Breast epithelium (tissue), 4 donors: ENCODE measurements at places on chromosomes 7 and 10.

GRCh38 chr10:3779158-3779741 is 5.8 kb downstream of the KLF6 start:
- no peak for DNase-seq

GRCh38 chr10:5783300-5783699 is 29.9 kb downstream of the GDI2 start:
- no peak for DNase-seq

GRCh38 chr7:43693687-43694398 is 35.5 kb downstream of the COA1 start:
- no peak for DNase-seq

GRCh38 chr10:127983344-127984100 is 76.6 kb downstream of the PTPRE start:
- DNase-seq = no peak

- no peak for DNase-seq
Observed at GRCh38 chr10:47300429-47300931, 483 bp downstream of the GDF10 start.

DNA sequence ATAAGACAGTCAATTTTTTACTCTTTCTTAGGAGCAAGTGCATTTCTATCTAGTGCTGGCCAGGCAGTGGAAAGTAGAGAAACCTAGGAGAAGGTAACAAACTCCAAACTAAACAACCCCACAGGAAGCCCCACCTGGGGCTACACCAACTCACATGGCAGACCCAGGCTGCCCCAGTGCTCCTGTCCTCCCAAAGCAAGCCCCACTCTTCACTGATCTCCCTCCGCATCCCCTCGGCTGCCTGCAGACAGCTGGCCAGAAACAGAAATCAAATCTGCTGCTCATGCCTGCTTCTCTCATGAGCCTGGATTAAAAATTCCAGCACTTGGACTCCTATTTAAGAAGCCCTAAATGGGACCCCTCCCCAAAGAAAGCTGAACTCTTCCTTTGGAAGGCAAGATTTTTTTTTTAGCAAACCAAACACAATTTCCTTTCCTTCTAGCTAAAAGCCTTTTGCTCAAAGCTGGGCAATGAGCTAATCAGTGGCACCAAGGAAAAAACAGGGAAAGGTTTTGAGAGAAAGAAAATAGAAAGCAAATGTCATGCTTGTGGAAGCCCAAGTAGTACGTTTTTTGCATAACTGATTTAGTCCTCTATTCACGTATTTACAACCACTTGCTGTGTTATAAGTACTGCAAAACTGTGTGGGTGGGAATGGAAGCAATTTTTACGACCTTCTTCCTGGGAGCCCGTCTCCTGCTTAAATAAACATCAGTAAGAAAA is 10.8 kb downstream of the PDE1C start:
- no peak for DNase-seq

DNA sequence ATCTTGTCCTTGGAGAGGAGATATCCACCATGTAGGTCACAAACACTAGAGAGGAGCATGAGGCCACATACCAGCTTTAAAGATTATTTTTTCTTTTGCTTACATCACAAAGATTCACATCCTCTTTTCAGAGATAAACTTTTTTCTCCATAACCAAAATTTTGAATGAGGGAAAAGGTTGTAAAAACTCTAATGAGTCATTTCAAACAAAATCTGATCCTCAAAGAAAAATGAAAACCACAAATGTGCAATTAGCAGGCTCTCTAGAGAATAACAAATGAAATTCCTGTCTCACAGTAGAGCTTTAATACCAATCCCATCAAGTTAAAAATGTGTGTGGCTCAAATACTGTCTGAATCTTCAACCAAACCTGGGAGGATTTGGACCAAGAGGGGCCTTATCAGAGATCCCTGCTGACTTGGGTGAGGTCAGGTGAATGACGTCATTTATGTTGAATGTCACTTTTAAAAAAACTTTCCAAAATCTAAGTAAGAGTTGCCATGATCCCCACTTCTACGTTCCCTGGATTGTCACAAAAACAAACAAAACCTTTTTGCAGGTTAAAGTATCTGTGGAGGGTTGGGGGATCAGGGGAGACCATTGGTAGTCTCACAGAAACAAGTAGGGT is 261.5 kb upstream of the NPSR1 start:
- DNase-seq = no peak

GRCh38 chr7:128084896-128085608 is 53.8 kb upstream of the LRRC4 start:
- no peak for DNase-seq

DNA sequence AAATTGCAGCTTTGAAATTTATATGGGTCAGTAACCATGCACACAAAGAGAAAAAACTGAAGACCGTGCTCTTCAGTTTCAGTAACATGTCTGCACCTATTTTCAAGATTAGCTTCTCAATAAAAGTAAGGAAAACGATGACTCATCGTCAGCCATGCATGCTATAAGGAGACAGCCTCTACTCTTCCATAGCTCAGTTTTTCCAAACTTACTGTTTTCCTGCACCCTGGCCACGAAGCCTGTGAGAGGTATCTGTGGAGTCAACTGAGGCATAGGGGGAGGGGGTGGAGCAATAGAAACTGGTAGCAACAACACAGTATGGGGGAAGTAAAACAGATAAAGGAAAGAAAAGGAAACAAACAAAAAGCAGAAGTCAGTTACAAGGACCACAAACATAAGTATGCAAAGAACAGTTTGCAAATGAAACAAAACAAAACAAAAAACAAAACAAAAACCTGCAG is 58.0 kb downstream of the PDSS1 start:
- no peak for DNase-seq

- DNase-seq = no peak
Observed at GRCh38 chr10:61390851-61391250, 62.3 kb downstream of the TMEM26 start.

DNA sequence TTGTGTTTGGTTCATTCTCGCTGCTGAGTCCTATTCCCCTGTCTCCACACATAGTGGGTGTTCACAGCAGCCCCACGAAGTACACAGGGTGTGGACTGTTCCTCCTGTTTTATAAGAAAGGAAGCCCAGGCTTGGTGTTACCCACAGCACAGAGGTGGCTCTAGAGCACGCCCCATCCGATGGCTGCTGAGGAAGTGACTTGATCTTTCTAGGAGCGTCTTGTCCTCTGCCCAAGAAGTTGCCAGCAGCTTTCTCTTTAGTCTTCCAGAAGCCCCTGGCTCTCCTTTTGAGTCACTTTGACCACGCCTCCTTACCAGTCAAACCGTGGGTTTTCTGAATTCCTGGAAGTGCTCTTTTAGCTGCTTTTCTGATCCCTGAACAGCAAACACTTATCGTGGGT is 94.0 kb downstream of the GRK5 start:
- DNase-seq = no peak

DNA sequence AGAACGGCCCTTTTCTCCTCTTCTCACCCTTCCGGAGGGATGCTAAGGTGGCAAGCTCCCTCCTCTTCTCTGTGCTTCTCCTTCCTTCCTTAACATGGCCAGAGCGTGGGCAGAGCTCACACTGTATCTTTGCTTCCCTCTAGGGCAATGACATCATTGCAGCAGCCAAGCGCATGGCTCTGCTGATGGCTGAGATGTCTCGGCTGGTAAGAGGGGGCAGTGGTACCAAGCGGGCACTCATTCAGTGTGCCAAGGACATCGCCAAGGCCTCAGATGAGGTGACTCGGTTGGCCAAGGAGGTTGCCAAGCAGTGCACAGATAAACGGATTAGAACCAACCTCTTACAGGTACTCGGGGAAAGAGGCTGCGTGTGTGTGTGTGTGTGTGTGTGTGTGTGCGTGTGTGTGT is 36.6 kb downstream of the AP3M1 start:
- no peak for DNase-seq

DNA sequence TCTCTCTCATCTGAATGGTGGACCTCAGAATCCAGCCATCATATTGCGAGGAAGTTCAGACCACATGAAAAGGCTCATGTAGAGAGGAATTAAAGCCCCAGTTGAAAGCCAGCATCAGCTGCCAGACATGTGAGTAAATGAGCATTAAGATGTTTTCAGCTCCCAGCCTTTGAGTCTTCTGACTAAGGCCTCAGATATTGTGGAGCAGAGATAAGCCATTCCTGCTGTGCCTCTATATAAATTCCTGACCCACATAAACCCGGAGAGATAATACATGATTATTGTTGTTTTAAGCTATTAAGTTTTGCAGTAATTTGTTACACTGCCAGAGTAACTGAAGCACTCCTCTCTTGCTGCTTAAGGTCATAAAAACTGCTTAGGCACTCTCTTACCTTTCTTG is 14.6 kb downstream of the FAM149B1 start:
- DNase-seq = no peak

GRCh38 chr10:26841733-26842317 is 18.9 kb downstream of the ABI1 start:
- DNase-seq = no peak

GRCh38 chr7:69076566-69076965 is 521.7 kb upstream of the AUTS2 start:
- no peak for DNase-seq

GRCh38 chr10:127243490-127244272 is 47.3 kb upstream of the INSYN2A start:
- DNase-seq = no peak

DNA sequence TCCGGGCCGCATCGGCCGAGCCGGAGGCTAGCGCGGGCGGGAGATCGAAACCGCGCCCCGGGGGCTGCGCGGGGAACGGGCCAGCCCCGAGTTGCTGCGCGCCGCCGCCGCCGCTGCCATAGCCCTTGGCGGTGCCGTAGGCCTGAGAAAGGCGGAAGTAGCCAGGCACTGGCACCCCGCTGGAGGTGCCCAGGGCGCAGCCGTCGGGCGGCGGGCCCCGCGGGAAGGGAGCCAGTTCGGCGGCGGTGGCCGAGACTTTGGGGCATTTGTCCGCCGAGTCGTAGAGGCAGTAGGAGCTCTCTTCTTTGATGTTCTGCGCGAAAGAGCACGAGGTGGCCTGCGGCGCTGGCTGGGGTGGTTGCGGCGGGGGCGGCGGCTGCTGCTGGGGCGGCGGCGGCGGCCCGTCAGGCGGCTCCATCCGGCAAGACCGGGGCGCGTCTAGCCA is 587 bp downstream of the HOXA10 start:
- peak; percentile 49 for DNase-seq

DNA sequence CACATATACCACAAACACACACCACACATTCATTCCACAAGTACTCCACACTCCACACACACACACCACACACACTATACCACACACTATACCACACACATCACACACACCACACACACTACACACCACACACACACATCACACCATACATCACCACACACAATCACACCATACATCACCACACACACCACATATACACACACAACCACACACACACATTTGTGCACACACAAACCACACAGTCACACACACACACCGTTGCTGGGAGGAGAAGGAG is 112.8 kb downstream of the PTPN20 start:
- DNase-seq = no peak

GRCh38 chr10:22803261-22803885 is 89.0 kb upstream of the PIP4K2A start:
- no peak for DNase-seq

- no peak for DNase-seq
Observed at GRCh38 chr10:123357421-123357930, 203.3 kb downstream of the BUB3 start.

- no peak for DNase-seq
Observed at GRCh38 chr7:81264116-81264515, 345.3 kb upstream of the SEMA3C start.
